ENCODE measurements at places on chromosomes 7 and 10. TPM values are rescaled to one million over a fixed set of nuclear protein-coding genes. Genes with fewer than 3 reads are reported as not detected.

- no peak for DNase-seq
These were observed 97.7 kb upstream of the TMEM196 start for GRCh38 chr7:19871102-19871501.

DNA sequence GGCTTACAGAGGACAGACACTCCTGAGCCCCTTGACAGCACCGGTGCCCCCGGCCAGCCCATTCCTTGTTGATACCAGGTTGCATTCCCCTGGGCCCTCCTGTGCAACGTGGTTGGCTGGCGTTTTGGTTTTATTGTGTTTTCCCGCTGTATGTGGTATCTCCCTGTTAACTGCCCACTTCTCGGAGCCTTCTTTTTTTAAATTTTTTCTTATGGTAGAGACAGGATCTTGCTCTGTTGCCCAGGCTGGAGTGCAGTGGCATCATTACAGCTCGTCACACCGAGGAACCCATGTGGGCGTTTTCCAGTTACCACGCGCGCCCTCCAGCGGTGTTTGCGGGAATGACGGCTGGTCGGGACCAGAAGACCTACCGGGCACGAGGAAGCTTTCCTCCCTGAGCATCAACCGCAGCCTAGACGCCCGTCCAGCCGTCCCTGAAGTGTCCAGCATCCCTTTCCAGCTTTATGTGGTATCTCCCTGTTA is 16.9 kb upstream of the ZFAND2A start:
- DNase-seq: no peak

DNA sequence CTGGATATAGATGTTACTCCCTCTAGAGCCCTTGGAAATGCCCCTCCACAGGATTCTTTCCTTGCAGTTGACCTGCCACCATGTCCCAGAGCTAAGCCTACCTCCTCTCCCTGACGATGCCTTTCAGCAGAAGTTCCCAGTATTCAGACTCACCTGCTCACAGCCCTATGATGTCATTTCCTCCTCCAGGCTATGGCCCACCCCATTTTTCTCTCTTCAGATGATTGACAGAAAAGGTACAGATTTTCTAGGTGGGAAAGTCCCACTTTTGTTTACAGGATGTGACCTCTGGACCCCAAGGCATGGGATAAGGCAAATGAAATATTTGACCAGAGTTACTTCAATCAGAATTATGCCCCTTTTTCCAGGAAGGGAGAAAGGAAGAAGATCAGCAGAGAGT is 280.2 kb upstream of the PHYHIPL start:
- no peak for DNase-seq

GRCh38 chr10:129531969-129532660 is 65.1 kb downstream of the MGMT start:
- DNase-seq: no peak

- no peak for DNase-seq
These were observed 127.1 kb downstream of the CREB5 start for GRCh38 chr7:28539289-28539981.

GRCh38 chr7:70749831-70750230 is 382.1 kb upstream of the GALNT17 start:
- no peak for DNase-seq

DNA sequence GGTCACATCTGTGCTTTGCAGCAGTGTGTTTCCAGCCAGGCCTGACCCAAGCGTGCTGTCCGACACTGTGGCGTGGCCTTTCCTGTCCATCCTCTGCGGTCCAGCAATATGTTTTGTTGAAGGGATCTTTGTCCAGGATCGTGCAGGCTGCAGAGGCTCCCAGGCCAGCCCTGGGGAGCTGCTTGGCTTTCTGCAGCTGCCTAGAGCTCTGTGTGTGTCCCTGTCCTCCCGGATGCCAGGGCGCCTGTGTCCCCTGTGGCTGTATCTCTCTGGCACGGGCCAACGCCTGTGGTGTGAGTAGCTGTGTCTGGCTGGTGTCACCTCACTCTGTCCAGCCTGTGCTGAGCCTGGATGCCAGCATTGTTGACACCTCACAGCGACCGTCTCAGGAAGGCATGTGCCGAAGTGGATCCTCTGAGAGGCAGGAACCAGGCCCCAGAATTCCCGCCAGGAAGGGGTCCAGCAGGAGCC is 94.5 kb downstream of the INPP5A start:
- DNase-seq: no peak

DNA sequence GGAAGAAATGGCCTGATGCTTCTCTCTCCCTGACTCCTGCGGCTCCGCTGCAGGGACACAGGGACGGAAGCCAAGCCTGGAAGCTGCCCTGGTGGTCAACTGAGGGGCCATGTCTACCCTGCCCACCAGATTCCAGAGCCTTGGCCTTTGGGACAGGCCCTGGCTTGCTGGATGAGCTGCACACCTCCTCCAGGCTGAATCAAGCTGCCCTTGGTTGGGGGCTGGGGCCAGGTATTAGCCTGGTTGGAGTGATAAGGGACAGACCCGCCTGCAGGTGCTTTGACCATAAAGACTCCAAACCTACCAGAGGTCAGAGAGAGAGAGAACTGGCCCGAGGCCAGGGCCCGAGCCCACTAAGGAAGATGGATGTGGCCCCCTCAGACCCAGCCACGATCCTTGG is 30.1 kb downstream of the CRHR2 start:
- no peak for DNase-seq

GRCh38 chr7:29600661-29601060 is 37.0 kb downstream of the PRR15 start:
- DNase-seq: no peak

DNA sequence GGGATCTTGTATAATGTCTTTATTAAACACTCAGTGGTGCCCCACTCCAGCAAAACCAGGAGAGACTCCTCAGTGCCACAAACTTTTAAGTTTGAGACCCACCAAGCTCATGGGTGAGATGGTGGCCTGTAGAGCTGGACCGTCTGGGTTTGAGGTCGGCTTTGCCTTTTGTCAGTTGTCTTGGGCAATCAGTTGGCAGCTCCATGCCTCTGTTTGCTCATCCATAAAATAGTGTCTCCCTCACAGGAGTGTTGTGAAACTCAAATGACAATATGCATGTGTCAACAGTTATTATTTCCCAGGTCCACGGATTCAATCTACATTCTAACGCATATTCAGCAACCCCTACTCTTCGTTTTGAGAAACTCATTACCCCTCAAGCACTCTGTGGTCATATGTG is 367.8 kb upstream of the C7orf33 start:
- no peak for DNase-seq

DNA sequence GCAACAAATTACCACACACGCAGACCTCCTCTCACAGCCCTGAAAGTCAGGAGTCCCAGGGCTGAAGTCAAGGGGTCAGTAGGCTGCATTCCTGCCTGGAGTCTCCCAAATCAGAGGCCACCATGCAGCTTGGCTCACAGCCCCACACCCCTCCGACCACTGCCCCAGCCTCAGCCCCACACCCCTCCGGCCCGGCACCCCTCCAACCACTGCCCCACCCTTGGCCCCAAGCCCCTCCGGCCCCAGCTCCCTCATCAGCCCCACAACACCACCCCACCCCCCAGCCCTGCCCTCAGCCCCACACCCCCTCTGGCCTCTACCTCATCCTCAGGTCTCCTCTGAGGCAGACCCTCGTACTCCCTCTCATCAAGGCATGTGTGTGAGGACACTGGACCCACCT is 85.7 kb downstream of the DIP2C start:
- DNase-seq: no peak

DNA sequence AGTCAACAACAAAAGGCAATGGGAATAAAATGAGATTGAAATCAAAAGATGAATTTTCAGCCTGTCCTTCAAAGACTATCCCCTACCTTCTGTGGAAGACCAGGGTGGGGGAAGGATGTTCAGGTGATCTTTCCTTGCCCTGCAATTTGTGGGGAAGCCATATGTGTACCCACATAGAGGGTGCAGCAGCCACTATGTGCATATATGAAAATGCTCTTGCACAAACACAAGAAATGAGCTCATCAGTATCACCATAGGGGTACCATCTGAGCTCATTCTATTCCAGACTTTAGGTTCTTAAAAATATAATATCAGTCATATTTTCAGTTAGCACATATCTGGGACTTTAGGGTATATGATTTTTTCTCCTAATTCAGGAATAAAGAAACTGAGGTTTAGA is 17.7 kb downstream of the GIMAP5 start:
- DNase-seq: no peak

DNA sequence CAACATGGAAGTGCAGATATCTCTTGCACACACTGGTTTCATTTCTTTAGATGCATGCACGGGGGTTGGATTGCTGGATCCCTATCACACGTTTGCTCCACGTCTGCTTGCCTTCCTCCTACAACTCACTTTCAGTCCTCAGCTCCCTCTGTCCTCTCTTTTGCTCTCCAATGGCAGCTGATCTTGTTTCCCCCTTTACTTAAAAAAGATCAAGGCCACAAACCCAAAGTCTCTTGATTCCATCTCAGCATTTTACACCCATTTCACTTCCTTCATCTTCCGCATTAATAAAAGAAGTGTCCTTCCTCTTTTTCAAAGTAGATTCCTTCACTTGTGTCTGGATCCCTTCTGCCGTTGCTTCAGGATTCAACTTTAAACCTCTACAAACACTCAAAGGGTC is 245.2 kb downstream of the DOCK4 start:
- no peak for DNase-seq

IL15RA gene
- polyA plus RNA-seq: 1.8 TPM

TBXAS1 gene
- 35.8 TPM for polyA plus RNA-seq

CYP51A1 gene
- polyA plus RNA-seq: 77.7 TPM

FRMPD2 gene
- 0.63 TPM for polyA plus RNA-seq

XRCC2 gene
- polyA plus RNA-seq: 14.9 TPM

KAT6B gene
- polyA plus RNA-seq: 53.6 TPM

PNLIPRP3 gene
- polyA plus RNA-seq: not detected

OR13A1 gene
- 0.08 TPM for polyA plus RNA-seq
